Hematopoietic multipotent progenitor cell treated with erythropoietin and hydrocortisone succinate and interleukin-3 and kit ligand, for 4 days (in vitro differentiated cells): ENCODE measurements at places on chromosomes 4 and X.

- DNase-seq: no peak
Observed at GRCh38 chr4:75235359-75235951, 278.7 kb downstream of the RCHY1 start.

DNA sequence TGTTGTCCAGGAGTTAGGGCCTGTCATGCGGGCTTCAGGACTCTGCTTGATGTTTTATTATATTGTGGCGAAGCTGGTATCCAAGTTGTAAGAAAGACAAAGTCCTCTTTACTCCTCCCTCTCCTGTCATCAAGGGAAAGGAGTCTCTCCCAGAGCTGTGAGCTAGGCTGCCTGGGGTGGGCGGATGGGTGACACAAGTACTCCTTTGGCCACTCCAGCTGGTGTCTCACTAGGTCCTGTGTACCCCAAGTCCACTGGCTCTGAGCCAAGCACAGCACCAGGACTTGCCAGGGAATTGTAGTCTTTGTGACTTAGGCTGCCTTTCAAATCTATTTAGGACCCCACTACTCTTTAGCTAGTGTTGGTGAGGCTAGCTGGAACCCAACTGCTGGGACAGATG lies 36.7 kb upstream of the RPS6KA6 start:
- DNase-seq: no peak

- no peak for DNase-seq
Observed at GRCh38 chr4:6802025-6802424, 19.5 kb downstream of the KIAA0232 start.

GRCh38 chr4:102431608-102431961 lies 69.6 kb upstream of the NFKB1 start:
- DNase-seq: no peak

DNA sequence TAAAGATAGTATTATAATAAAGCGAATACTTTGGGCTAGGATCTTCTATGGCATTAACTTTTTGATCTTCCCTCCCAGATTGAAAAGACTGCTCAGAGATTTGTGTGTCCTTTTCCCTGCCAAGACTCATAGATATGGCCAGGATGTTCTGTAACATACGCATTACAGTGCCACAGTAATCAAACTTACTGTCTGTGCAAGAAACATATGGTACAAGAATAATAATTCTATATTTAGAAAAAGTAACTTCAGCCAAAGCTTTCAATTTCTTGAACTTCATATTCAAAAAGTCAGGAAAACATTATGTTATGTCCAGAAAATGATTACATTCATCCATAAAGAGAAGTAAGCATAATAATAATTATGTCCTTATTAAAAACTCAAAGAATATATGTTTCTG lies 100.9 kb upstream of the GUCY1A1 start:
- DNase-seq: no peak

DNA sequence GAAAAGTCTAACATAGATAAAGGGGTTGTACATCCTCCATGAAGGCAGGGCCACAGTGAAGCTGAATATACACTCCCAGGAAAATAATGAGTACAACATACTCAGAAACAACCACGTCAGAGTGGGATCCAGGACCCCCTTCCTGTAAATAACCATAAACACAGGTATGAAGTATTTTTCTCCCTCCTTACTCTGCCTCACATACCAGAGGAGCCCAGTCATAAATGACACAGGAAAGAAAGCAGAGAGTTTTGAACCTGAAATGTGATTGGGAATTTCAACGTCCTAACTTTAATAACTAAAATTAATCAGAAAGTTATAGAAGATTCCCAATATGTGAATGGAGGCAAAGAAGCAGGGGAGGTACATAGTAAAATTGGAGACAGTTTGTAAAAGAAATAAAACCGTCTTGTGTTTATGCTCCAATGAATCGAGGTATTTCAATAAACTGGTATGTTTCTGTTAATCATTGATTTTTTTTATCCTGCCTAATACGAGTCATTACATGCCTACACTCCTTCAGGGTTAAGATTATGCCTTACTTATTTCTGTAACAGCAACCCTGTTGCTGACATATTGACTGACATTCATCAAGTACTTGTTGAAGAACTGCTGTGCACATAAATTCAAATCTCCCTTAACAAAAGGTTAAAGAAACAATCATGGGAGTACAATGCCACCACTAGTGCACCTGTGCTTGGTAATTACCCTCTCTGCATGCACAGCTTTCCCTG lies 431.3 kb downstream of the KCNIP4 start:
- DNase-seq: no peak

DNA sequence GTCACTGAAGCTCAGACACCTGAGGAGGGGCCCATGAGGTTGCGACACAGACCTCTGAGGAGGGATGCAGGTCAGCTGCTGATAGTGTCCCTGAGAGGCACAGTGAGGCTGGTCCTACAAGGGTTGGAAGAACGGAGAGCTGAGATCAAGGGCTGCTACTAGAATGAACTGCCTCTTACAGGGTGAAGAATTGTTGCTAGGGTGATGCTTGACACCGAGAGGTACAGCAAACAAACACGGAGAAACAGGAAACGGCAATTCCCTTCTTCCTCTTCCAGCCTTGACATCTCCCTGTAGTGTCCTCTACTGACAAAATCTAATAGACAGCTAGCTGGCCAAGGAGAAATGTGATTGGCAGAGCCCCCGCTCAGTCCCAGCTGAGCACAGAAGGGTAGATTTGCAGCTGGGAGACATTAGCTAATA lies 11.8 kb upstream of the HPGDS start:
- no peak for DNase-seq

DNA sequence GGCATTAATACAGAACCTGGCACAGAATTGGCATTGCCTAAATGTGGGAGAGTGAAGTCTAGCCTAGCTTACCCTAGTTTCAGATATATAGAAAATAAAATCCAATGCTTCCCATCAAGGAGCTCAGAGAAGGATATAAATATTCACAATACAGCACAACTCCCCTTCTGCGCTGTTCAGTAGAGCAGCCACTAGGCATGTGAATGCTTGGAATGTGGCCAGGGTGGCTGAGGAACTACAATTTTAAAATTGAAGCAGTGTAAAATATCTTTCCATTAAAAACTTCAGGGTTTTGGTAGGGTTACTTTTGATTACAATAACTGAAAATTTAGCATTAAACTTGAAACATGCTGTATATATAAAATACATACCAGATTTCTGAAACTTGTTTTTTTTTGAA lies 19.5 kb downstream of the ZNF518B start:
- DNase-seq: no peak

- peak; percentile 12 for DNase-seq
Observed at GRCh38 chrX:70042399-70043371, 7.1 kb downstream of the AWAT2 start.

DNA sequence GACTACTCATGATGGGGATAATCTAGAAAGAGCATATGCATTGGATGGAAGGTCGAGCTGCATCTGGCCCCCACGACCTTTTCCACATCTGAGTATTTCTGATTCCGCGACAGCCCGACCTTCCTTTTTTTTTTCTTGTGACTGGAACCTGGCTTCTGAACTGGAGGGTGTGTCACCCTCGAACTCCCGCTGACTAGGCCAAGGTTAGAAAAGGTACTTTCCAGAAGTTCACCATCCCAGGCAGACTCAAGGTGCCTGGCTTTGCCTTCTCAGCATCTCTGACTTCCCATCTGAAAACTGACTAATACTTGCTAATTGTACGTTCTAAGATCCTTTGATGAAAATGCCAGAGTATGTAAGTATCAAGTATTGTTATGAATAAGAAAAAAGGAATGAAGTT lies 49.3 kb upstream of the CD40LG start:
- no peak for DNase-seq

DNA sequence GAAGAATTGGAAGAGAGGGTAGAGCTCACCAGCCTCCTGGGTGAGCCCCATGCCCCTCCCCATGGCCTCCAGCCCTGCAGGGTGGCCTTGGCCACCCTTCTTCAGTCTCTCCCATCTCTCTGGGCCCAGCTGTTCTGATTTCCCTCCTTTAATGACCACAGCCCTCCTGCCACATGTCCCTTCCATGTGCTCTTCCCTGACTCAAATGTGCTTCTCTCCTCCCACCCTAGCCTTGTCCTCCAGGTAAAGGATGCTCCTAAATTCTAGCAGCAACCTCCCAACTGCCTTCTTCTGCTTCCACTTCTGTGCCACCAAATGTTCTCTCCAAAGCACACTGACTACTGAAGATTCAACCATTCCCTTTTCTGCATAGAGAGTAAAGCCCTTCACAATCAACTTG lies 83.0 kb downstream of the ADRA2C start:
- no peak for DNase-seq

GRCh38 chrX:261167-261918 lies 19.8 kb upstream of the PLCXD1 start:
- no peak for DNase-seq

DNA sequence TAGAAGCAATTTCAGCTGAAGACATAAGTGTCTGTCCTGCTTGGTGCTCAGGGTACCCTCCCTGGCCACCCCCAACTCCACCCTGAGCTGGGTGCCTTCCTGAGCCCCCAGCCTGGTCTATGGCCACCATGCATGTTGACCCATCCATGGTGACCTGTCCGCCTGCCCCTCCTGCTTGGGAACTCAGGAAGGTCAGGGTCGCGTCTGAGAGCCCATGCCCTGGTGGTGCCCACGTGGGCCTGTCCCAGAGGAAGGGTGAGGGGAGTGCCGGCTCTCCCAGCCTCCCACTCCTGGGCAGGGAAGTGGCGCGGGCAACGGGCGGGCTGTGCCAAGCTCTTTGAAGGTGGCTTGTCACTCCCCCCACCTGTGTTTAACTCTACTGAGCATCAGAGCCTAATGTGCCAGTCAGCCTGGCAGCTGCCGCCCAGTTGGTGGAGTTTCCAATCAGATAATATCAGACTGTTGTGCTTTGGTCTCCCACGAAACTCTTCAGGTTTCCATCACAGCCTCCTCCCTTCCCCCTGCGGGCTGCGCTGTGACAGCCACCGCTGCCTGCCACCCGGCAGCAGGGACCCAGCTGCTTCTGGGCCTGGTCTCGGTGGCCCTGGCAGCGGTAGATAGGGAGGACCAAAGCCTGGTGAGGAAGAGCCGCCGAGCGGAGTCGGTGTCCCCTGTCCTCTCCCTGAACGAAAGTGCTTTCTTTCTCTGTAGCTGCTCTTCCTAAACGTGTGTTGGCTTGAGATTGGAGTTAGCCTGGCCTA lies 4.8 kb downstream of the SH3BP2 start:
- DNase-seq: peak; percentile 92

- DNase-seq: no peak
Observed at GRCh38 chr4:24778464-24779225, 16.7 kb upstream of the SOD3 start.

- no peak for DNase-seq
Observed at GRCh38 chr4:13782231-13782630, 154.7 kb upstream of the BOD1L1 start.
